NCI-H82 (cell line): ENCODE measurements at places on chromosomes 1 and 21.

DNA sequence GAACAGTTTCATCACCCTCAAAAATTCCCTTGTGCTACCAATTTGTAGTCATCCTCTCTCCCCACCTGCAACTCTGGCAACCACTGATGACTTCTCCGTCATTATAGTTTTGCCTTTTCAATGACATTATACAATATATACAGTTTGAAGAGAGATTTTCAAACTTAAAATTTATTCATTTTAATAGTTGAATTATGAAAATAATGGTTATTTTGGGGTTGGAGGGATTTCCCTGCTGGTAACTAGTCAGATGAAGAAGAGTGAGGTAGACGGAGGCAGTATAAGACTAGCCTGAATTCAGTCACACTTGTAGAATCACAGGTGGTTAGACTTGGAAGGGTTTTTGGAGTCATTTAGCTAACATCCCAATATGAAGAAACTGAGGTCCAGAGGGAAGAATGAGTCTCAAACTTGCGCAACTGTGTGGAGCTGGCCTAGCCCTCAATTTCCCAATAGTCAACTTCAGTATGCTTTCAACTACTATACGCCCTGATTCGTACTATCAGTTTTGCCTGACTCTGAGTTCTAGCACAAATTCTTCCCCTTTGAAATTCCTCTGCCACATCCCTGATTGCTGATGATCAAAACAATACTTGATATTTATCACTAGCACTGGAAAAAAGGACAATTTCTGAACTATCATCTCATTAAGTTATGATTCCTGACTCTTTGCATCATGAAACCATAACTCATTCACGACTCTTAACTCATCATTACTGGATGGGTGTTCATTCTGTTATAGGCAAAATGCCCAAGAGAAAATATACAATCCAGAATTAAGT is 54.2 kb downstream of the VANGL2 start:
- no peak for DNase-seq

DNA sequence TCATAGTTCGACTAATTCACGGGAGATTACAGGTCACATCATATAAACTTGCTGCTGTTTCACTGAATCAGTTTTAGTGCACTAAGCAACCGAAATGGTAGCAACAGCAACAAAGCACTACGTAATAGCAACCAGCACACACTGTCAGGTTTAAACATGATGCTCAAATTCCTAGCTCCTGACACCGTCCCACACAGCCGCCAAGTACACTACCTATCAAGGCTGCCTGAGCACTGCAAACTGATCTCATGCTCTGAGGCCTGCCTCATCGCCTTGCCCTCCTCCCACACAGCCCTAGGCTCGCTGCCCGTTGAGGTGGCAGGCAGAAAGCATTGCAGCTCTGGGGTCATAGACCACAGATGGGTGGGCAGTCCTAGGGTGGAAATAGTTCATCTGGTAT is 12.4 kb downstream of the LAMC2 start:
- no peak for DNase-seq

DNA sequence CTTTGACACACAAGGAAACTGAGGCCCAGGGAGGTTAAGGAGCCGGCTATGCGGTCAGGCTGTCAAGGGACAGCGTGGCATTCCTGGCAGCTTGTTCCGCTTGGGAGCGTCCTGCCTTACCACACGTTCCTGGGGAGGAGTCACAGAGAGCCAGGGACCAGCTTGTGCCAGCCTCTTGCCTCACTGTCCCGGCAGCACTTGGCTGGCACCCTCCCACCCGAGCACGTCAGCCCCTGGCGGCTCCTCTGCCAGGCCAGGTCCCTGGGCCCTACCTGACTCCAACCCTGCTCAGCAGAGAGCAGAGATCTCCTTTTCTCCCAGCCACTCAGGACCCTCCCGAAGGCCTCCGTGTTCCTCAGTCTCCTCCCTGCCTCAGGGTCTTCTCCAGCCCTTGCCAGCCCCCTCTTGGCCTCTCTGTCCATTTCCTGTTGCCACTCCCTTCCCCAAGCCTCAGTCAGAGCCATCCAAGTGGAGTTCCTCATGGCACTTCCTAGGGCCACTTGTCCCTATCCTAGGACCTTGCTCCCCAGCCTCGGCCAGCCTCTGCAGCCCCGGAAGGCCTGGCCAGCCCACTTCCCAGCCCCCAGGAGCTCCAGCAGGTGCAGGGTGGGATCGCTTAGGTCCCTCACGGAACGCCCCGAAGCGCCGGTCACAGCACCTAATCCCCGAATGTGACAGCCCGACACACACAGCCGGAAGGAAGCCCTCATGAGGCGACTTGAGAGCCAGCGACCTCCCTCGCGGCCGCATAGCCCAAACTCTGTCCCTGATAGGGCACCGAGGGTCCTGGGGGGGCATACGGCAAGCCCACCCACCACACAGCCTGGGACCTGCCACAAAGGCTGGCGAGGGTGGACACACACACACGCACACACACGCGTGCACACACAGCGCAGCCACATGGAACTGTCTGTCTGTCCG is 130.3 kb downstream of the CASZ1 start:
- no peak for DNase-seq

GRCh38 chr1:226625832-226626576 is 77.4 kb downstream of the STUM start:
- DNase-seq, result no peak

GRCh38 chr1:198611219-198611618 is 27.6 kb upstream of the PTPRC start:
- DNase-seq, result no peak

- no peak for DNase-seq
These were observed 49.6 kb downstream of the LRRC71 start for GRCh38 chr1:156970017-156970416.

GRCh38 chr1:207007352-207008033 is 25.1 kb downstream of the C1orf116 start:
- no peak for DNase-seq

DNA sequence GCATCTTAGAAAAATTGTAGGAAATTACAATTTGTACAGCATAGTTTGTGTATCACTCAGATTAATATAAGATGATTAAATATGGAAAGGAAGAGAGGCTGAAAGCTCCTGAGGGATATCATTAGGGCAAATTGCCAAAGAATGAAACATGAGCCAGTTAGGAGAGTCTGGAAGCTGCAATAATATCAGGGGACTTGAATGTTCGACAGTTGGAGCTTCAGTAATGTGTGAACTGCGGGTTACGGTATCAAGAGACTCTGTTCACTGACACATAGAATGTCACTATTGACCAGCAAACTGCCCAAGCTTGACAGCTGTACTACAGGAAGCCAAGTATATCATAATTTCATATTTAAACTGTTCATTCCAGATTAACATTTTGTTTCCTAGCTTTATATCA is 157.2 kb downstream of the DENND1B start:
- DNase-seq, result peak; percentile 85

- DNase-seq, result no peak
These were observed 25.2 kb upstream of the RABGAP1L start for GRCh38 chr1:174134003-174134659.

- no peak for DNase-seq
These were observed 1.4 kb downstream of the COL6A1 start for GRCh38 chr21:45982758-45983648.

DNA sequence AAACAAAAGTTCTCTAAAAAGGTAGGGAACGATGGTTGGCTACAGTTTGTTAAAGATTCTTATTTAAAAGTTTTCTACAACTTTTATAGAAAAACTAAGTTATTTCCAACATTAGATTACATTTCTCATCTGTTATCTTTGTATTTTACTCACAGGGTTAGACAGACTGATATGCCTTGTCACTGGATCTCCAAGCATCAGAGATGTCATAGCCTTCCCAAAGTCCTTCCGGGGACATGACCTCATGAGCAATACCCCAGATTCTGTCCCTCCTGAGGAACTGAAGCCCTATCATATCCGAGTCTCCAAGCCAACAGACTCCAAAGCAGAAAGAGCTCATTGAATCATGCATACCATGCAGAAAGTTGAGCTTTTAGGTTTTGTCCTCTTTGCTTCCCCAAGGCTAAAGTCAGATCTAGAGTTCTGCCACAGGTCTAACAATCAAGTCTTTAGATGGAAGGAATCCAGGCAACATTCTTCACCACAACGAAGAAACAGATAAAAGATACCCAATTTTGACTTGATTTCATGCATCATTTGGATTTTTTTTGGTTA is 10.3 kb downstream of the GAS5 start:
- peak; percentile 19 for DNase-seq

DNA sequence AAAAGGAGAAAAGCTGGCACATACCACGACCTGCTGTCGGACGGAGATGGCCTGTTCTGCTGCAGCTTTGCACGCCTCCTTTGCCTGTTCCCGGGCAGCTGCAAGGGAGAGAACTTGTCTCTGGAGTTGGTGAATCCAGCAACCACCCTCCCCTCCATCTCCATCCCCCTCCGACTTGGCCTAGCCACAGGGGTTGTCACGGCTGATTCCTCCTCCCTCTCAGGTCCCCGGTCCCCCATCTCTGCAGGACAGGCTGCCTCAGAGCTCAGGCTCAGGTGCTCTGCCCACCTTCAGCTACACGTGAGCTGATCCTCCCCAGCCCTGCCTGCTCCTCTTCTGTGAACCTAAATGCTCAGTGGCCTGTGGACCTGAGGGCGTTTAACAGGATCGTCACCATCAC is 11.1 kb upstream of the SRM start:
- no peak for DNase-seq

DNA sequence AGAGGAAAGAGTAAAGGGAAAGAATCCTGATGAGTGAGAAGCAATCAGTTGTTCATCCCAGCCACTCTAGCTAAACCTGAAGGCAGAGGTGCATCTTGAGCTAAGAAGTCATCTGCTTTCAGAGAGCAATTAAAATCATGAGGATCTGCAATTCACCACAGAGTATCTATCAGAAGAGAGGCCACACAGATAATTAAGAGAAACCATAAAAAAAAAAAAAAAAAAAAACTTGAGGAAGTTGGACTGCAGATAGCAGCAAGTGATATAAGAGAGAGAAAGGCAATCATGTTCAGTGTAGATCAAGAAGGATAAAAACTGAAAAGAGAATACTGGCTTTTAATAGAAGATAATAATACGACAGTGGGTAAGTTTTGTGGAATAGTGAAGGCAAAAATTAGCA is 17.7 kb downstream of the FOXJ3 start:
- DNase-seq, result no peak

DNA sequence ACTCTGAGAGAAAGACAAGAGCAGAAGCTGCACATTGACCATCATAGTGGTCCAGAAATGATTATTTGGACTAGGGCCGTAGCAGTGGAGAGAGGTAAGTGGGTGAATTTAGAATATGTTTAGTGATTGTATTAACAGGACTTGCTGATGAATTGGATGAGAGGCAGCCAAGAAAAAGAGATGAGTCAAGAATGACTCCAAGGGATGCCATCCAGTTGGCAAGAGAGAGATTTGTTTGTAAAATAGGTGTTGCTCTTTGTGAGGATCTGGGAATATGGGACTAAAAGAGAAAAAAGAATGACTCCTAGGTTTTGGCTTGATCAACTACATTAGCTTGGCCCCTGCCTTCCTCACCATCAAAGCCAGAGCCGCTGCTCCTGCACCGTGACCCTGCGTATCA is 54.2 kb upstream of the ARTN start:
- DNase-seq, result no peak

DNA sequence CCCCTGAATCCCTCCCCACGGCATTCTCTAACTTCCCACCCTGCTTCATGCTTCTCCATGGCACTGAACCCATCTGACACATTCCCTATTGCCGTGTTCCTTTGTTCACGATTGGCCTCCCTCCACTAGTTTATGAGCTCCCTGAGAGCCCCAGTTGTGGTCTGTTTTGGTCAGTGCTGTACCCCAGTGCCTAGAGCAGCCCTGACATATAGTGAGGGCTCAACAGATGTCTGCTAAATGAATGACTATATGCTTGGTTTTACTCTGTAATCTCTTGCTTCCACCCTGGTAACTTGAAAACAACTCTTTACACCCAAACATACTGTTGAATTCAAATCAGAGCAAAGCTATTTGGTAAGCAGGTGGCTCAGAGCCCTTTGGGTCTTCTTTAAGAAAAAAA is 171.1 kb upstream of the EDN2 start:
- no peak for DNase-seq

DNA sequence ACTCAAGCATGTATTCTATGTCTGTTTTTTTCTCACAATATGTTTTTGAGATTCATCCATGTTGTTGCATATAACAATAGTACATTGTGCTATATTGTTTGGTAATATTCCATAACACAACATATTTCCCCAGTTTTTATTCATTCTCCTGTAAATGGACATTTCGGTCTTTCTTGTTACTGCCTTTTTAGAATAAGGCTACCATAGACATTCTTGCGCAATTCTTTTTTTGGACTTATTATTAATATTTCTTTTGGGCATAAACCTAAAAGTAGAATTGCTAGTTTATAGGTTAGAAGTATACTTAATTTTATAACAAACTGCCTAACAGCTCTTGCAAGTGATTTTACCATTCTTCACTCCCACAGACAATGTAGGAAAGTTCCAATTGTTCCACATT is 573.0 kb downstream of the ADGRL2 start:
- DNase-seq, result no peak

DNA sequence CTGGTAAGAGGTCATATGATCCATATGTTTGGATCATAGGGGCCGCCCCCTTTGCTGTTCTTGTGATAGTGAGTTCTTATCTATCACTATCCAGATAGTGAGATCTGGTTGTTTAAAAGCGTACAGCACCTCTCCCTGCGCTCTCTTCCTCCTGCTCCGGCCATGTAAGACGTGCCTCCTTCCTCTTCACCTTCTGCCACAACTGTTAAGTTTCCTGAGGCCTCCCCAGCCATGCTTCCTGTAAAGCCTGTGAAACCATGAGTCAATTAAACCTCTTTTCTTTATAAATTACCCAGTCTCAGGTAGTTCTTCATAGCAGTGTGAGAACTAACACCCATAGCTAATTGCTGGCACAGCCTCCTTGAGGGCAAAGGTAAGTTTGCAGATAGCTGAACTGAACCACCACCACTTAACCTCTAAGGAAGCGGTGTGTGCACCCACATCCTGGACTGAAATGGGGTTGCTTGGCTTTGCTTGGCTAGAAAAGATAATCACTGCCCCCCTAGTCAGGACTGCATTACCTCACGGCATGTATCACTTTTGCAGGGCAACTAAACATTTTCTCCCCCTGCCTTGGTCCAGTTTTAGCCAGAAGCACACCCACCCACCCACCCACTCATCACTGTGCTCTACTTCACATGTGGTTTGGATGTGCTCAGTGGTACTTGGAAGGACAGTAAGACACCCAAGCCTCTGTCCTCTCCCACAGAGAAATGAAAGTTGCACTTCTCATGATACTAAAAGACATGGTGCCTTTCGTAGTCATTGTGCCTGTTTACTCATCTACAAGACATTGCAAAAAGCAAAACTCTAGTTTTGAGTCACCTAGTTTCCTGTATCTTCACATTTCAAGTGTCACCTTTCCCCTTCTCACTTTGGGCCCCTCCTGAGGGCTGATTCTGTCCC is 23.1 kb upstream of the PTAFR start:
- DNase-seq, result no peak

DNA sequence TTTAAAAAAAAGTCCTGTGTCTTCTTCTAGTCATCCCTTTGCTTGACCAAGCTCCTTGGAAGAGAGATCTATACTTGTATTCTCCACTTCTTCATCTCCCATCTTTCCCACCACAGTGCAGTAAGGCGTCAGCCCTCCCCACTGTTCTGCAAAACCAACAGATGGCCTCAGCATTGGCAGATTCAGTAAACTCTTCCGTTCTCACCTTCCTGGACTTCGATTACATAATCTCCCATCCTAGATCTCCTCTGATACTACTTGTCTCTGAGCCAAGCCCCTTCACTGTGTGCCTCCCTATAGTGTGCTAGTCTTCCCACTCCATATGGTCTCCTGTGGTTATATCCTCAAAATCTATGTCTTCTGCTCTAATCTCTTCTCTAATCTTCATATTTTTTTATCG is 1.6 kb upstream of the COLGALT2 start:
- peak; percentile 71 for DNase-seq

- no peak for DNase-seq
These were observed 36.3 kb downstream of the MSTO1 start for GRCh38 chr1:155646307-155646706.
